ENCODE measurements at places on chromosomes 4 and X.

GRCh38 chrX:72394518-72395170, 88.9 kb upstream of the CITED1 start:
- peak; percentile 57 for DNase-seq

- DNase-seq: no peak
Observed at GRCh38 chr4:128371876-128372275, 84.3 kb upstream of the PGRMC2 start.

DNA sequence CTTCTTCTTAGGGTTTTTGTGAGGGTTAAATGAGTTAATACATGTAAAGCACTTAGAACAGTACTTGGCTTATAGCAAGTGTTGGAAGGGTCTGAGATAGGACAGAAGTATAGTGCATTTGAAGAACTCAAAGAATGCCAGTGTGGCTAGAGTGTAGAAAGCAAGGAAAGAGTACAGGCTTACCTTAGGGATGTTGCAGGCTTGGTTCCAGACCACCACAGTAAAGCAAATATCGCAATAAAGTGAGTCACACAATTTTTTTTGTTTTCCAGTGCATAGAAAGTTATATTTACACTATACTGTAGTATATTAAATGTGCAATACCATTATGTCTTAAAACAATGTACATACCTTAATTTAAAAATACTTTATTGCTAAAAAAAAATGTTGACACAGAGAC, 41.3 kb downstream of the KIF4A start:
- peak; percentile 28 for DNase-seq

DNA sequence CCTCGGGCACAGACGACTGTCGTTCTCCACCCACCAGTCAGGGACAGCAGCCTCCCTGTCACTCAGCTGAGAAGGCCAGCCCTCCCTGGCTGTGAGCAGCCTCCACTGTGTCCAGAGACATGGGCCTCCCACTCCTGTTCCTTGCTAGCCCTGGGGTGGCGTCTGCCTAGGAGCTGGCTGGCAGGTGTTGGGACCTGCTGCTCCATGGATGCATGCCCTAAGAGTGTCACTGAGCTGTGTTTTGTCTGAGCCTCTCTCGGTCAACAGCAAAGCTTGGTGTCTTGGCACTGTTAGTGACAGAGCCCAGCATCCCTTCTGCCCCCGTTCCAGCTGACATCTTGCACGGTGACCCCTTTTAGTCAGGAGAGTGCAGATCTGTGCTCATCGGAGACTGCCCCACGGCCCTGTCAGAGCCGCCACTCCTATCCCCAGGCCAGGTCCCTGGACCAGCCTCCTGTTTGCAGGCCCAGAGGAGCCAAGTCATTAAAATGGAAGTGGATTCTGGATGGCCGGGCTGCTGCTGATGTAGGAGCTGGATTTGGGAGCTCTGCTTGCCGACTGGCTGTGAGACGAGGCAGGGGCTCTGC, 7.9 kb upstream of the MSANTD1 start:
- no peak for DNase-seq

GRCh38 chrX:40170830-40171512, 73.2 kb upstream of the BCOR start:
- DNase-seq: no peak

- DNase-seq: peak; percentile 44
Observed at GRCh38 chr4:47933840-47934239, 19.5 kb upstream of the NFXL1 start.

DNA sequence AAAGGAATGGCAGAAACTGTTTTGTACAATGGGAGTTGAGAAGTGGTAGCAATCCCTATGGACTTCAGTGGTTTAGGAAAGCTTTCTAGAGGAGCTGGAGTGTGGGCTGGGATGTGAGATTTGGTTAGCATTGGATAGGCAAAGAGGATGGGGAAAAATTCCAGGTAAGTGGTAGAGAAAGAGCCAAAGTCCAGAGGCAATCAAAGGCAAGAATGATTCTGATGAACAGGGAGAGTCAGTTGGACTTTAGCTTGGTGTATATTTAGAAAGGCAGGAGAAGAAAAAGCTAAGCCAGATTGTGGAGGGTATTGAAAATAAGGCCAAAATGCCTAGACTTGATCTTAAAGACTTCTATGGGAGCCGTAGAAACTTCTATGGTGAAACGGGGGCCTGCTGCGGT, 3.7 kb upstream of the VSIG4 start:
- DNase-seq: no peak

Data from fibroblast of skin of abdomen (primary cell).